ENCODE measurements at places on chromosomes 4 and X. TPM values are rescaled to one million over a fixed set of nuclear protein-coding genes. Genes with fewer than 3 reads are reported as not detected.
A peak's percentile ranks its signal among the peaks of the same experiment; 100 is the strongest.

Gene MTMR8
- 6.0 TPM for total RNA-seq

- DNase-seq = peak; percentile 41
Measured at GRCh38 chrX:153763298-153763932, 634 bp upstream of the PLXNB3 start.

DNA sequence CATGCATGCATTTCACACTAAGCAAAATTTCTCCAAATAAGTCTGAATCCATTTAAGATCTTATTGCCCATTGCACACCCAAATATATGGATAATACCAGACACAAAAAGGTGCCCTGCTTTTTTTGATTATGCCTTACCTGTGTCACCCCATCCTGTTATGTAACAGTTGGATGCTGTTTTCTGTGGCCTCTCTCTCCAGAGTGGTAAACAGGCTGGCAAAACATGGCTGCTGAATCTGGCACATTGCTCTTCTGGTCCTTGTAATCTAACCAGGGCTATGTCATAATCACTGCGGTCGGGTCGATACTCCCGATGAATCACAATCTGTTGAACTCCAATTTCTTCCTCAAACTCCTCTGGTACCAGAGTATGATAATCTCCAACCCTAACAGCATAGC, 70.1 kb downstream of the PRSS12 start:
- no peak for DNase-seq

DNA sequence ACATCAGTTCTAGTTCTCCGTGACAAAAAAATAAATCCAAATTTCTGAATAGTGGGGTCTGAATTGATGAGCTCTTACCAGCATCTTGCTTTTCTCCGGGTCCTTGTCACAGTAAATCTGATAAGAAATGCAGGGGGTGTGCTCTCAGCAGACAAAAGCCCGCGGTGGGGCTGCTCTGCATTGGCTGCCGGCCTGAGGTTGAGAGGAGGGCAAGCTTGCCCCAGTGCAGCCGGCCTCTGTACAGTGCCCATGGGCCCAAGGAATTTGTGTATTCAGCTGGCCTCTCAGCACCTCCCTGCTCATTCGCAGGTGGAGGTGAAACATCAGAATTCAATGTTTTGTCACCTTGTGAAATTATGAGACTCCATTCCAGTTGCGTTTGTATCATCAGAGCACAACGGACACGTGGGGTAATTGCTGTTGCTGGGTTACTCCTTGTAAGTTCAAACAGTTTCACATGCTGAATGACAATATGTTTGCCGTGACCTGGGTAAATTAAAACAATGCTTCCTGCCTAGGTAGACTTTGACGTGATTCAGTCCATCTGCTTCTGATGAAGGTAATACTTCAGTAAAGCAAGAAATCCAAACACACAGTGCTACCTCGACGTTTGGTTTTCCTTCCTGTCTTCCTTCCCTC, 596.4 kb downstream of the MID1IP1 start:
- DNase-seq = no peak
